Activated CD4-positive, alpha-beta T cell treated with anti-CD3 and anti-CD28 coated beads, Interleukin-2, amount 50 U/mL, for 4 hours (primary cell): ENCODE measurements at places on chromosomes 7 and 10.

DNA sequence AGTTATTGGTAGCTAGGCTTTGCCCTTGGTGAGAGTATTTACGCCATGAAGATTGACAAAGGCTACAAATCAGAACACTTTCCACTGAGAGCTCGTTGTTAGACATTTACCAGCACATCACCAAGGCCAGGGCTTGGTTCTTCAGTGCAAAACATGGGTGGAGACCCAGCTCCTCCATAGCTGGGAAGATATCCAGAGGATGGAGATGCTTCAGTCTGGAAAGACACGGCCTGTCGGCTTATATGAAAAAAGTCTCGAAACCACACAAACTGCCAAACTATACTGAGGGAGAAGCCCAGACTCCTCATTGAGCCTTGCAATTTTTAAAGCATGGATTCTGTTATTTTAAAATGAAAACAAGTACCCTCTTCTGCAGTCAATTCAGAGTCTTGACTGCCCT, 83.4 kb upstream of the ANLN start:
- DNase-seq = no peak

DNA sequence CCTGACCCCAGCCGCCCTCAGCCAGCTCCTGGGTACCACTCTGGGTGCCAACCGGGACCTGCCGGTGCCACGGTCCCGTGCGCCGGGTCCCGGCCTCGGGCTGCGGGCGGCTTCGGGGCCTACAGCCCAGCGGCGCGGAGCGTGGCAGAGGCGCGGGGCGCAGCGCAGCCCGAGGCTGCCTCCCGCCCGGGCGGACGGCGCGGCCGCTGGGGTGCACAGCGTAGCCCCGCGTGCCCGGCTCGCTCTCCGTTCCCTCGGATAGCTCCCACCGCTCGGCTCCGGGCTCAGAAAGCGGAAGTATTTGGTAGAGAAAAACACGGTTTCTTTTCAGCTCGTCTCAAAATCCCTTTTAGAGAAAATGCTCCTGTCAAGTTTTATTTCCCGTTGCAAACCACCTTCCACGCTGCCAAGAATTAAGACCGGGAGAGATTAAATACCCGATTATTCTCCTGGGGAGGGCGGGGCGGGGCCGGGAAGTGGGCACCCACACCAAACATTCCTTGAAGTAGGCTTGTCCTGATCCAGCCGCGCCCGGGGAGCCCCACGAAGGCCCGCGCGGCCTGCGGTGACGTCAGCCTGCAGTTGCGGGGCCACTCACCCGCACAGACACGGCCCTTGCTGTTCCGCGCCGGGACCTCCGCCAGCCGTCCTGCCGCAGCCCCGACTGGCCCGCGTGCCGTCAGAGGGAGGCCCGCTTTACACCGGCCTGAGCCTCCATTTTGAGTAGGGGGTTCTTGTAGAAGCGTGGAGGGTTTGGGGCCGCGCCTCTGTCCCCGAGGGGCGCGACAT, 7.2 kb downstream of the HOXA13 start:
- no peak for DNase-seq

GRCh38 chr10:30114881-30115625, 55.7 kb upstream of the JCAD start:
- no peak for DNase-seq

GRCh38 chr10:126407831-126408230, 19.6 kb upstream of the ADAM12 start:
- no peak for DNase-seq

DNA sequence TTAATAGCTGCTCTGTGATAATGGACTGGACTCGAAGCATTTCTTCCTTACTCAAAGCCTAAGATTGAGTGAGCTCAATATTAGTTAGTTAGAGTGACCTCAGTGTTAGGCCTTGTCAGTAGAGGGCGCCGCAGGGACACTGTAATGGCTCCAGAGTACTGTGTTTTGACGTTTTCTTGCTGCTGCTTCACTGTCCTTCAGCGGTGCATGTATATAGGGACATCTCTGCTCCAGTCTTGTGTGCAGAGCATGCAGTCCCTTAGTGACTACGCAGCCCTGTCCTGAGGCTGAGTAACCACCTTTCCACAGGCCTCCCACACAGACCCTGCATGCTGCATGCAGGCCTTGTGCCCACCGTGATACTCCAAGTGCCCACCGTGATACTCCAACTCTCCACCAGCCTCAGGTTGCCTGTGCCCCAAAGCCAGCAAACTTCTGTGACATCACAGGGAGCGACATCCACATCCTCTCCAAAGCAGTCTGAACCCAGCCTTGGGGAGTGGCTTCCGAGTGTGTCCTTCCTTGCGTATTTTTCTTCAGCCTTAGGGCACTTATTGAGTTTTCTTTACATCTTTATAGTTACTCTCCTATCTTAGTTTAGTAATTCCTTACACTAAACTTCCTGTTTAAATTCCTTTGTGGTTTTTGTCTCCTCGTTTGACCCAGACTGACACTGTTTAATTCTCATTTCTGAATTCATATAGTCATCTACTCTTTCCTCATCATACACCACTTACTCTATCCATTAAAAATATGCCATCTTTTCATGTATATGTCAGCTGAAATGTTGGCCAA, 118.2 kb downstream of the JAZF1 start:
- DNase-seq = peak; percentile 21

DNA sequence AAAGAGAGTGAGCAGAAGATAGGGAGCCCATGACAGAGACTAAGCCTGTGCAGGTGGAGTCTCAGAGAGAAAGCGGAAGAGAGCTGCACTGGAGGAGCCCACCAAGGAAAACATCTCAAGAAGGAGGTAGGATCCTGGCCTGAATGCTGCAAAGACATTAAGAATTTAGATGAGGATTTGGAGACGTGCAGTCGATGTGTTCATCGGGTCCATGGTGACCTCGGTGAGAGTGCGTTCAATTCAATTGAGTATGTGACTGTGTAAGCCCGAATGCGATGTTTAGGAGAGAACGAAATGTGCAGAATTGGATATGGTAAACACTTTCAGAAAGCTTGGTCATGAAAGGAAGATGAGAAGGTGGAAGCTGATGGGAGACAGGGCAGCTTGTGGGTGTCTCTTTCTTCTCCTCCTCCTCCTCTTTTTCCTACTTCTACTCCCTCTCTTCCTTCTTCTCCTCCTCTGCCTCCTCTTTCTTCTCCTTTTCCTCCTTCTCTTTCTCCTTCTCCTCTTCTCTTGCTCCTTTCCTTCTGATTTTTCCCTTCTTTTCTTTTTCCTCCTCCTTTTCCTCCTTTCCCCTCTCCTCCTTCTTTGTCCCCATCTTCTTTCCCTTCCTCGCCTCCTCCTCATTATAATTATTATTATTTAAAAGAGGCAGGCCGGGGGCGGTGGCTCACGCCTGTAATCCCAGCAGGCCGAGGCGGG, 276.0 kb downstream of the RPS24 start:
- no peak for DNase-seq

GRCh38 chr10:43166880-43167497, 28.7 kb downstream of the CSGALNACT2 start:
- DNase-seq = no peak

GRCh38 chr7:123761729-123762128, 12.9 kb upstream of the WASL start:
- no peak for DNase-seq

DNA sequence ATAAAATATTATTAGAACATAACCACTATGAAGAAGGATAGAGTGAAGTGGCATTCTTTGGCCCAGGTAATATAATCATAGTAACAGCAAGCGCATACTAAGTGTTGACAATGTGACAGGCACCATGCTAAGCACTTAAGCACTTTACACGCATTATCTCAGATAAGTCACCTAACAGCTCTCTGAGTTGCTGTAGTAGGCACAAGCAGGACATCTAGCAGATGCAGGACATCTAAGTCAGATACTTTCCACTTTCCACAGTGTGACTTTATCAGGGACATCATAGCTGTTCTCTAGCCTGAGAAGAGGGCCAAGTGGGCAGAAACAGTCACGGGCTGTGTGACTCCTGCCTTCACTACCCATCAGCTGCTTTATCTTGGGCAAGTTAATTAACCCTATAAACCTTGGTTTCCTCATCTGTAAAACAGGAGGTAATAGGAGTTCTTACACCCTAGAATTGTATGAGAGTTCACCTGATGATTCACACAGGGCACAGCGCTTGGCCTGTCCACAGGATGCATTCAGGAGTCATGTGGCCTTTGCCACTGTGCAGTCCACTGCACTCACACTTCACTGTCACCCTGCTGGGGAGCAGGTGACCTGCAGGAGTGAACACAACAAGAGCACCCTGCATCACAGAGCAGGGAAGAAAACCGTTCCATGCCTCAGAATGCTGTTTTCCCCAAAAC, 12.5 kb downstream of the LIPA start:
- DNase-seq = no peak

DNA sequence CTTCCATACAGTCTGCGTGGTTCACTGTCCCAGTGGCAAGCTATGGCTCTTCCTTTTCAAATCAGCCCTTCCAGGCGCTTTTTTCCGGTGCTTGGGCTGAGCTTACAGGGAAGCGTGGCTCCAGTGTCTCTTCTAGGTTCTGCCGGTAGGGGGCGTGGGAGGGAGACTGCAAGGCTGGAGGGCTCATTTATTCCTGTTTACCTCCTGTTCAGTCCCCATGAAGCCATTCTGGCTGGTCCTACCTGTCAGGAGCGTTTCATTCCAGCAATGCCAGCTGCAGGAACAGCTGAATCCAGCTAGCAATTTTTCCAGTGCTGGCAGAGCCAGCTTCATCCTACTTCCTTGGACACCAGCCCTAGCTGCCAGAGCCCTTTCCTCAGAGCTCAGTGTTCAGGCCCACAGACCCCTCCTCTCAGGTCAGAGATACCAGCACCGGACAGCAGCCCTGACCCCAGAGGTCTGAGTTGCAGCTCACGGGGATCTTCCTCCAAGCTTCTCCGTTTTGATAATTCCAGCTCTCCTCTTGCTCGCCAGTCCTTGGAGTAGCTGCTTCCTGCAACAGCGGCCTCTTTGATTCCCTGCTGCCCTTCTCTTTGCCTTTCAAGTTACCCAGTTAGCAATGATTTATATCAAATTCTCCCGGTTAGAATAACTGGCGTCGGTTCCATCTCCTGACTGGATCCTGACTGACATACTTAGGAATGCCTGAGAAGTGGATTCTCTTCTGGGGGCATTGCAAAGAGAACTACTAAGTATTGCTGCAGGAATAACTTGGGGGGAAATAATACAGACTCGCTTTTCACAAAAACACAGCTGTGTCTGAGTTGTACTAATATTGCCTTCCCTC, 129.8 kb downstream of the FRMD4A start:
- no peak for DNase-seq

- no peak for DNase-seq
These were observed 17.8 kb upstream of the PCBD1 start for GRCh38 chr10:70906031-70906783.

DNA sequence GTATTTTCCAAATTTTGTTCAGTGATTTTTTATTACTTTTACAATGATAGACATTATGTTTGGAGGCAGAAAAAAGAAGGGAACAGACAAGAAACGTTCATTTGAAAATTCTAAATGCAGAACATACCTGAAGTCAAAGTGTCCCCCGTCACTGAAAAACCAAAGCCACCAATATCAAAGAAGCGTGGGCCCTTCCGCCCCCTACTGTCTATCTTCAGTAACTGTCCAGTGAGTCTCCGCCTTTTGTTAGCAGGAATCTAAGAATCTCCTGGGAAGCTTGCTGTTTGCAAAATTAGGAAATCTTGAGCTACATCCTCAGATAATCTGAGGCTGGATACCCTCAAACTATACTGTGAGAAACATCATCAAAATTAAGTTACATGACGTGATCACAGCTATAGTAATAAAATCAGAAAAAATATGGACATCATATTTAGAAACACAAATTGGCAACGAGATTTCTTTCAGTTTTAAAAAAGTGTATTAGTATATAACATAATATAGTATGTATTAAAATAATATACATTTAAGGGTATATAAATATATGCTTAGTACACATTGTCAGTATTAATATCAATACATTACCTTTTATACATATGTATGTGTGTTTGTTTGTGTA, 169.3 kb upstream of the AKR1E2 start:
- peak; percentile 47 for DNase-seq
